HS-27A (cell line): ENCODE measurements at places on chromosomes 6 and 20.

DNA sequence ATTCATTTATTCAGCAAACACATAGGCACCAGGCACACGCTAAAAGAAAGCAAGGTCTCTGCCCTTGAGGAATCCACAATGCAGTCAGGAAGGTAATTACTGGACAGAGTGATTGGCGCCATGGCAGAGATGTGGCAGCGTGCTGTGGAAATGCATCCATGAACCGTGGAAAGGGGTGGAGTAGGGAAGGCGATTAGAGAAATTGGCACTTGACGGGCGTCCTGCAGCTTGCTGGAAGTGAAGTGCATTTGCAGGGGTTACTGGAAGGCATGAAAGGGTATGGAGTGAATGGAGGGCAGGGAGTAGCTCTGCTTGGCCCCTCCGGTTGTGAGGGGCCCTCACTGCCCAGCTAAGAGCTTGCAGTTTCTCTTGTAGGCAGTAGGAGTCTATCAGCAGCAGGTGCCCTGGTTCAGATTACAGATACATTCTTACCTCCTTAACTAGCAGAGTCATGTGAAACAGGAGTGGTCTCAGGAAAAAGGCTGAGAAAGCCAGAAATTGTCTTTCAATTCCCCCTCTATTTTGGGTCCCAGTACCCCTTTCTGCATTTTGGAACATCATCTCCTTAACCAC lies 122.5 kb upstream of the TIAM2 start:
- DNase-seq, result no peak

- DNase-seq, result no peak
These were observed 28.1 kb upstream of the PNPLA1 start for GRCh38 chr6:36241728-36242127.

GRCh38 chr20:34781220-34781619 lies 44.2 kb downstream of the NCOA6 start:
- DNase-seq, result no peak

DNA sequence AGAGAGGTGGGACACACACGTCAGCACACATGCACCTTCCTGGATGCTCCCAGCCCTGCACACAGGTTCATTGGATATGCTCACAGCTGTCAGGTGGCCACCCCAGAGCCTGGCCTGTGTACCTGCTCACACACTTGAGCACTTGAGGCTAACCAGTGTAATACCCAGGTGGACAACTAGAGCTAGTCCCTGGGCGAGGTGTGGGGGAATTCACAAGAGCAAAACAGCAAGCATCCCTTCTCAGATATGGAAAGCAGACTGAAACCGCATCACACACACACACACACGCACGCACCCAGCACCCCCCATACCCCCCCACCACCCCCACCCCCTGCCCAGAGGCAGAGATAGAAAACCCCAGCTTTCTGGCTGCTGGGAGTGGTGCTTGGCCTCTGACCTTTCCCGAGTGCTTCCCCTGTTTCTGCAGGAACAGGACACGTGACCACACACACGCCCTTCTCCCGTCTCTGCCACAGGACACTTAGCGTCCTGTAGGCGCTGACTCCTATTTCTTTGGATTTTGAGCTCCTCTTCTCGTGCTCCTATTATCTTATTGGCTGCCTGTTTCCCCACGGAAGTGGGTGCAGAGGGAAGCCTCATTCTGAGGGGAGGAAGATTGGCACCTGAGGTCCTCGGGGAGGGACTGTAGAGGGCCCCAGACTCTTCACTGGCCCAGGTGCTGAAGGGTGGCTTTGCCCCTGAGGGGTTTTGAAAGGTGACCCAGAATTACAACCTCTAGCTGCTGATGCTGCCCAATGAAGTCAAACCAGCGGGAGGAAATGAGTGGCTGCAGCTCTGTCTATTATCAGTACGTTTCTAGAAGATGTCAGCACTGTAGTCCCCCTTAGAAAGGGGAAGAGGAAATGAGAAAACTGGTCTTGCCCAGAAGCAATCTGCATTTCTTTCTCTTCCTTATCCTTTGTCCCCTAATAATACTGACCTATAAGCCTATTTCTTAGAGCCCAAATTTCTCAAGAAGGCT lies 65.8 kb downstream of the SYTL3 start:
- no peak for DNase-seq

DNA sequence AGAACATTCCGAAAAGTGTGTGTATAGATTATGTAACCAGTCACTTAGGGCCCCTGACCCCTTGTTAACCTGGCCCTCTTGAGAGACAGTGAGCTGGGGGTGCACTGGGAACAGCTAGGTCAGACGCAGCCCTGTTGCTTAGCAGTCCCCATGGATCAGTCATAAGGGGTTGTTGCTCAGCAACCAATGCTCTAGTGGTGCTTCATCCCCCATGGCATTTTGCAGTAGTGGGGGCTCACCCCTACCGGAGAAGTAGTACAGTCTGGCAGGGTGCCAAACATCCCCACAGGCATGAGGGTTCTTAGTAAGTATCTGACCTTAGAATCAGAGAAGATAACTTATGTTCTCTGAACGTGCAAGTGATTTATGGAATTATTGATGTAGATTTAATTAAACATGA lies 12.3 kb downstream of the PKIB start:
- DNase-seq, result no peak

- DNase-seq, result peak; percentile 87
These were observed 530.3 kb downstream of the RFPL4B start for GRCh38 chr6:112877134-112878100.

- DNase-seq, result no peak
These were observed 12.0 kb downstream of the PTPN1 start for GRCh38 chr20:50522053-50522674.

DNA sequence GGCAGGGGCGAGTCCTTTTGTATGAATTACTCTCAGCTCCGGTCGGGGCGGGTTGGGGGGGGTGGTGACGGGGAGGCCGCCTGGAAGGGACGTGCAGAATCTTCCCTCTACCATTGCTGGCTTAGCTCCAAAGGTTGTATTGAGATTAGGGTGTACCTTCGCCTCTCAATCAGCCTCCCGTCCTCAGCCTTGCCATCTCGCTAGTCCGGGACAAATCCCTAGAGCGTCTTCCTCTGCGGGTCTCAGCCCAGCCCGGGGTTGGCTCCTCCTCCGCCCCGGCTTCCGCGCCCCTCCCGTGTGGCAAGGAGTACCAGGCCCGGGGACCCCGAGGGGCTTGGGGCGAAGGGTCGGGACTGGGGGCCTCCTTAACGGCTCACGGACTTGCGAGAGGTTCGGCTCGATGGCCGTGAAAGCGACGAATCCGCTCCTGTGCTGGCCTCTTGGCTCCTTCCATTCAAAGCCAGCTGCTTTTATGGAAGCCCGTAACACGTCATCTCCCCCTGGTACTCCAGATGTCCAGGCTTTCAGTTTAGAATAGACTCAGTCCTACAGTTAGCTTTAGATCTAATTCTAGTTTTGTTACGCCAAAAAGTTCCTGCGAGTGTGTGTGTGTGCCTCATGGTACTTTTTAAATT lies 636 bp upstream of the EEF1A1 start:
- peak; percentile 92 for DNase-seq

DNA sequence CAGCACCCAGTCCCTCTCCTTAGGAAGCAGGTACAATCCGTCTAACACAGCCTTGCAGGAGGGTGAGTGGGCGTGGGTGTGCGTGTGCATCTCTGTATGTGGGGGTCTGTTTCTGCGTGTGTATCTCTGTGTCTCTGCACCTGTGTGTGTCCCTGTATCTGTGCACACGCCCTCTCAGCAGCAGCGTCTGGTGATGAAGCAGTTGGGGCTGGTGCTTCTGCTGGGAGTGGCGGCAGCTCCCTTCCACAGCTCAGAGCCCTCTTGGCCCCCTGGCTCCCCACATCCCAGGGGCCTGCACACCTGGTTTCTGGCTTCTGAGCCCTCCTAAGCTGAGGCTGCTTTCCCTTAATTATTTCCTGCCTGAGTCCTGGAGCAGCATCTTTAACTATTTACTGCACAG lies 49.5 kb upstream of the CCDC167 start:
- DNase-seq, result no peak

- DNase-seq, result no peak
These were observed 126.5 kb downstream of the DLL1 start for GRCh38 chr6:170164271-170164900.

DNA sequence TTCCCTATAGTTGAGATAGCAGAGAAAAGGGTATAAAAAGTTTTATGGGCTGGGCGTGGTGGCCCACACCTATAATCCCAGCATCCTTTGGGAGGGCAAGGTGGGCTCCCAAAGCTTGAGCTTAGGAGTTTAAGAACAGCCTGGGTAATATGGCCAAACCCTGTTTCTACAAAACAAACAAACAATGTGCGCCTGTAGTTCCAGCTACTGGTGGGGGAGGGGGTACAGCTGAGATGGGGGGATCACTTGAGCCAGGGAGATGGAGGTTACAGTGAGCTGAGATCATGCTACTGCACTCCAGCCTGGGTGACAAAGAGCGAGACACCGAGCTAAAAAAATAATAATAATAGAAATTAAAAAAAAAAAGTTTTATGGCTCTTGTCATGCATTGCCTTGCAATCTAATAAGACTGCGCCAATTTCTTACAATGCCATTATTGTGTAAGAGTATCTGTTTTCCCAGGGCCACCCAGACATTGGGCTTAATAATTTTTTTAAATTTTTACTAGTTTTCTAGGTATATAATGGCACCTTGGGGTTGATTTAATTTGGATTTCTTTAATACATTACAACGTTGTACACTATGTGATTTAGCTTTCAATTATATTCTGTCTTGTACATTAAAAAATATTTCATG lies 3.9 kb downstream of the ACSS2 start:
- DNase-seq, result no peak

DNA sequence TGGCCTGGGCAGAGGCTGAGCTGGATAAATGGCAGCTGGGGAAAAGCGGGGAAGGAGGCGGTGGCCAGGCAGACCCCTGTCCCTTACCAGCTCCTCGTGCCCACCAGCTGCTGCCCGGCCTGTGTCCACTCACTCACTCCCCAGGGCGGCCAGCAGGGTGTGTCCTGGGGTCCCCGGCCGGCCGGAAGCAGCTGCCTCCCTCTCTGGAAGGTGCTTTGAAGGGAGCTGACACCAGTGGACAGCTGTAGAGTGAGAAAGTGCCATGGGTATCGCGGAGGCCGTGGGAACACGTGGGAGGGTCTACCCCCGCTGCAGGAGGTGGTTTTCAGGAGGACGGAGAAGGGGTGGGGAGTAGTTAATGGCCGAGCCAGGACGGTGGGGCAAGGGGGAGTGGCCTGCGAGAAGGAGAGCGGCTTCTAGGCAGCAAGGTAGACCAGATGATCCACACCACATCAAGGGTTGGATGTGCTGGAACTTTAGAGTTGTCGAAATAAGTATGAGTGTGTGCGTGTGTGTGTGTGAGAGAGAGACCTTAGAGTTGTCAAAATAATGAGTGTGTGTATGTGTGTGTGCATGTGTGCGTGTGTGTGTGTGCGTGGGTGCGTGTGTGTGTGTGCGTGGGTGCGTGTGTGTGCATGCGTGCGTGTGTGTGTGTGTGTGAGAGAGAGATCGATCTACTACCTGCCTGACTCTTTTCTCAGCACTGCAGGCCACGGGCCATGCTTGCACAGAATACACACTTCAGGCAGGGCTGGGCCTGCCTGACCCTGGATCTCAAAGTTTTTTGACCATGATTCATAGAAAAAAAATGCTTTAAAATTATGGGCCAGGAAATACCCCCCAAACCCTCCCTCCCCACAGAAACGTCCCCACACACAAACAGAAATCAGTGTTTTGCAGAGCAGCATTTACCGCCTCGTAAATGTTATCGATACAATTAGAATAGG lies 43.9 kb downstream of the CDH4 start:
- no peak for DNase-seq

GRCh38 chr6:123901436-123901835 lies 97.8 kb downstream of the NKAIN2 start:
- no peak for DNase-seq

DNA sequence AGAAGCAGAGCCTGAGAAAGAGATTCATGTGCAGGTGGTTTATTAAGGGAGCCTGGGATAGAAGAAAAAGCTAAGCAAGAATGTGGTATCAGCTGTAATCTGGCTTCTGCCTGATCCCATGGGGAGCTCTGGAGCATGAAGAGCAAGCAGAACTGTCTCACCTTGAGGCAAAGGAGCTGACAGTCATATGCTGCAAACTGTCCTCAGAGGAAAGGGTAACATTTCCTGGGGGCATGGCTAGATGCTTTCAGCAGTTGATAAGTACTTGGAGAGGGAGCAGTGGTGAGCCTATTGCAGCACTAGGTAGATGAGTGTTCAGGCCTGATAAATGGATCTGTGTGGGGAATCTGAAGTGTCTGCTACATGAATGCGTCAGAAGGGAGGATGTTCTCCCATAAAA lies 621.5 kb upstream of the BTBD3 start:
- DNase-seq, result no peak

- DNase-seq, result no peak
These were observed 216.6 kb downstream of the IBTK start for GRCh38 chr6:82030761-82031503.

- no peak for DNase-seq
These were observed 9.6 kb upstream of the PLG start for GRCh38 chr6:160692369-160692959.

GRCh38 chr6:116206231-116206903 lies 47.5 kb downstream of the TSPYL4 start:
- DNase-seq, result no peak

GRCh38 chr6:107102414-107102805 lies 12.9 kb downstream of the BEND3 start:
- no peak for DNase-seq

DNA sequence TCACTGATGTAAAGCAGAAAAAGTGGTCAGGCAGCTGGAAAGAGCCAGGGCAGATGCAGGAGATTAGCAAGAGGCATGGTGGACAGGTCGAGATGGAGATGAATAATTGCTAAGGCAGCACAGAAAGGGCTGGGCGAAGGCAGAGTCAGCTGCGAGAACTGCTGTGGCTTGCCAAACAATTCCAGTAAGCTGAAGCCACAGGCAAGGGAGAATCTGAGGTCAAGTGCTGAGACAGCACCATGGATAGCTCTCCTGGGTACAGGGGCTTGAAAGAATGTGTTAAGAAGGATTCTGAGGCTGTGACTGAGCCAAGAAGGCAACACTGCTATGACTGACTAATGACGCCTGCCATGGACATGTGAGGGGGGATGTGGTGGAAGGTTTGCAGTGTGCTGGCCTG lies 220.8 kb upstream of the FOXA2 start:
- DNase-seq, result peak; percentile 84

GRCh38 chr20:37912874-37913273 lies 9.9 kb downstream of the VSTM2L start:
- no peak for DNase-seq

GRCh38 chr20:39399463-39399862 lies 437.3 kb downstream of the DHX35 start:
- DNase-seq, result no peak

DNA sequence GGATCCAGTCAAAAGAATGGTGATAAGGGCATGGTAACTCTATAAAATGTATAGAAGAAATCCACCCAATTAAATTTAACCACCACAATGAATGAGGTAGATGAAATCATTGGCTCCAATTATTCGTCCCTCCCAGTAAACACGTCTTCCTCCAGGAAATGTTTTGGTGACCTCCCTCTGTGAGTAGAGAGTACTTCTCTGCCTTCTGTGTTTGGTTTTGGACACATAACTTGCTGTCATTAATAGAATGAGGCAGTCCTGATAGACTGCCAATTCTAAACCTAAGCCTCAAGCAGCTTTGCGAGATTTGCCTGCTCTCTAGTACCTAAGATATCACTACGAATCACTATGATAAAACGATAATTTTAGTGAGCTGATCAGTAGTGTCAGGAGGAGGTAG lies 632.8 kb downstream of the HDGFL1 start:
- no peak for DNase-seq
